ENCODE measurements at places on chromosomes 12 and 14.

DNA sequence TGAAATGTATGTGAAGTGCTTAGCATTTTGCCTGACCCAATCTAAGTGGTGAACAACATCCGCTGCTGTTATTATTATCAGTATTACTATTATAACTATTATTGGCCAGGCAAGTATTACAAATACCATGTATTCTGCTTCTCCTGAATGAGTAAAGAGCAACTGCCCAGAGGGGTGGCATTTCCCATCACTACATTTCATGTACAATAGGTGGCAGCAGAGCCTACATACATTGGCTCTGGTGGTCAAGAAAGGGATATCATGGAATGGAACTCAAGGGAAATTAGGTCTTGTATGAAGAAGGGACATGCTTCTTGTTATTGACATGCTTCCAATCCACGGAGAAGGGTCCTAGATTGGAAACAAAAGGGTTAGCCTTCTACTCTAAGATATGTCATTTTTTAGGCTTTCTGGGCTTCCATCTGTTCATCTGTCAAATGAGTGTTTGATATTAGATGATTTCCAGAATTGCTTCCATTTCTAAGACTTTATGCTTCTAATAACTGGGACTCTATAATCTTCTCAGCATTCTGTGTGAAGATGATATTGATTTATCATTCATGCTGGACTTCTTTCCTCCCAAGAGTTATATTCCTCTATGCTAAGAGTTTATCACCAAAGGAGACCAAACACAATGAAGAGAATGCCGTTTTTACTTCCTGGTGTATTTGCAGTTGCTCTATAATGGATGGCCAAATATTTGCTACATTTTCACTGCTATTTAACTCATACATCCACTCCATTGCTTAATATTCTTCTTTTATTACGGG lies 239.1 kb downstream of the SSPN start:
- no peak for DNase-seq

GRCh38 chr12:49261721-49262120 lies 3.2 kb upstream of the TUBA1C start:
- no peak for DNase-seq

DNA sequence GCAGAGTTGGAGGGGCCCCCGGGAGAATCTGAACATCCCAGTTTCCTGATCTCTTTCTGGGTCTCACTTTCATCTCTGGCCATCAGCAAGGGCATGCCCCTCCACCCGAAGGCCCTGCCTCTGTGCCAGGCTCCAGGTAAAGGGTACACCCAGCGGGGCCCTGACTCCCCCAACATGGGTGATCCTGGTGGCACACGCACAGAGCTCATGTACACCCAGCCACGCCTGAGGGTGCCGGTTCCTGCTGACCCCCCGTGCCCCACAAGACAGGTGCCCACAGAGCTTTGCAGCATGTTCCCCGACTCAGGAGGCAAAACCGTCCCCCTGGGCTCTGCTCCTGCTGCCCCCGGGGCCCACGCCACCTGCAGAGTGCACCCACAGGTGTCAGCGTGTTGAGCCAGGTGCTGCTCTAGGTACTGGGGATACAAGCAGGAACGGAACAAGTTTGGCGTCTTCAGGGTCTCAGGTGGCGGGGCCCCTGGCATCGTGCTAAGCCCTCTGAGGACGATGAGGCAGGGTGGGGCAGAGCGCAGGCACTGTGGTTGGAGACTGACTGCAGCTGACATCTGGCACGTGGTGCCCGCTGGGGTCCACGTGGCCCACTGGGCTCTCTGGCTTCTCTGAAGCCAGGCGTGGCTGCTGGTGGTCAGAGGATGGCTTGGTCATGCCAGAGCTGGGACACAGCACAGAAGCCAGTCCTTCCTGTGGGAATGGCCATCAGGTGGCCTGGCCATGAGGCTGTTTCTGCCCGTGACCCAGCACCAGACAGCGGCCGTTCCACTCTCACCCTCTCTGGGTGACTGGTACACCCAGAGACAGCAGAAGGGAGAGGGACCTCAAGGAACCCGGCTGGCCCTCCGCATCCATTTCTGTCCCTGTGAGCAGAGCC lies 13.8 kb downstream of the BAG5 start:
- DNase-seq: no peak

GRCh38 chr12:98136544-98136943 lies 378.8 kb upstream of the TMPO start:
- DNase-seq: no peak

DNA sequence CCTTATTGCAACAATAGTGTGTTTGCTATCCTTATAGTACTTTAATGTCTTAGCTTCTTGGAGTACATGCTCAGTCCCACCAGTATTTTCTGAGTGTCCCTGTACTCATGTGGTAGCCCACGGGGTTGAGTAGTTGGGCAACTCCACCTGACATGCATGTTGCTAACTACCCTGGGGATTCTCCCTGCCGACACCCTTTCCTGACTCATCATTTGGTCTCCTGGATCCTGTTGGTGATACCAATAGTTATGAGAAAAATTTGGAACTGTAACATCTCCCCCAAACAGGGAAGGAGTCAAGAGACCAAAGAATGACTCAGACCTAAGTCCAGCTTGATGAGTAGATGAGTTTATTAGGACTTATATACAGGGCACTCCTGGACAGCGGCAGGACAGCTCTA lies 101.6 kb downstream of the BRMS1L start:
- no peak for DNase-seq

GRCh38 chr12:22529281-22530060 lies 14.9 kb downstream of the C2CD5 start:
- DNase-seq: no peak

- DNase-seq: no peak
Measured at GRCh38 chr12:26383041-26383440, 187.7 kb downstream of the SSPN start.

- DNase-seq: no peak
Measured at GRCh38 chr14:91388551-91388975, 29.1 kb downstream of the CCDC88C start.

GRCh38 chr12:61654698-61655097 lies 605.5 kb upstream of the USP15 start:
- DNase-seq: no peak

DNA sequence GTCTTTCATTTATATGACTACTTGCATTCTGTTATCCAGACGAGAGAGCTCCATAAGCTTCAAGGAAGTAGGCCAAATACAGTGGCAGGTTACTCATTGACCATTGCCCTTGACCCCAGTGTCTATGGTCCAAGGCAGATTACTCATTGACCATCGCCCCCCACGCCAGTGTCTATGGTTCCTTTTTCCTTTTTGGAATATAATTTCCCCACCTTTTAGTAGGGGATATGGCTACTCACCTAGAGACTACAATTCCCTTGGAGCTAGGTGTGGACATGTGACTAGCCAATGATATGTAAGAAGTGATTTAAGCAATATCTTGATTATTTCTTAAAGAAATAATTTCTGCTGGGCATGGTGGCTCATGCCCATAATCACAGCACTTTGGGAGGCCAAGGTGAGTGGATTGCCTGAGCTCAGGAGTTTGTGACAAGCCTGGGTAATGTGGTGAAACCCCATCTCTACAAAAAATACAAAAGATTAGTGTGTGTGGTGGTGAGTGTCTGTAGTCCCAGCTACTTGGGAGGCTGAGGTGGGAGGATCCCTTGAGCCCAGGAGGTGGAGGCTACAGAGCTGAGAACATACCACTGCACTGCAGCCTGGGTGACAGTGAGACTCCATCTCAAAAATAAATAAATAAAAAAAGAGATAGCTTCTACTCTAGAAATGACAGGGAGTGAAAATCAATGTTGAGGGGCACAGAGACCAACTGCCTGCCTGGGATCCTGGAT lies 32.6 kb downstream of the SIX4 start:
- DNase-seq: no peak

GRCh38 chr12:131034631-131035244 lies 81.0 kb downstream of the ADGRD1 start:
- no peak for DNase-seq

GRCh38 chr14:54718046-54718445 lies 151.1 kb downstream of the SAMD4A start:
- DNase-seq: no peak

DNA sequence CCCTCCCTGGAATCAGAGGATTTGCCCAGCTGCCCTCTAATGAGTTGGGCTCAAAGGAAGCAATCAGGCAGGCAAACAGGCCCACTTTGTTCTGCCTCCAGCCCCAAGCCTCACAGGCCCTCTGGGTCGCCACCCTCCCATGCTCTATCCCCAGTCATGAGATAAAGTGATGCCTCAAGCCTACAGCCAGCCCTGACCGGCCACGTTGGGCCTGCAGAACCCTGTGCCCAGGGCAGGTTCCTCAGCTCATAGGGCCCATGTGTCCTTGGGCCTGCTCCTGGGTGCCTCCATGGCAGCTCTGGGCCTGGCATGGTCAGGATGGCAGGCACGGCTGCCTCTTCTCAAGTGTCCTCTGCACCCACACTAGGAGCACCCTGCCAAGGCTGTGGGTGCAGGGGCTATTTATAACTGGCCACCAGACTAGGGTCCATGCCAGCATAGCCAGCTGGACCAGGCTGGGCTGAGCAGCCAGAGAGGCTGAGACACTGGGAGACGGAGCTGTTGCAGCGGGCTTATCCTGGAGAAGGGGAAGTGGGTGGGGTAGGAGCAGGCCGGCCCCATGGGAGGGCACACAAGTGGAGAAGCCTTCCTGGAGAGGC lies 20.2 kb downstream of the HDAC7 start:
- DNase-seq: no peak

DNA sequence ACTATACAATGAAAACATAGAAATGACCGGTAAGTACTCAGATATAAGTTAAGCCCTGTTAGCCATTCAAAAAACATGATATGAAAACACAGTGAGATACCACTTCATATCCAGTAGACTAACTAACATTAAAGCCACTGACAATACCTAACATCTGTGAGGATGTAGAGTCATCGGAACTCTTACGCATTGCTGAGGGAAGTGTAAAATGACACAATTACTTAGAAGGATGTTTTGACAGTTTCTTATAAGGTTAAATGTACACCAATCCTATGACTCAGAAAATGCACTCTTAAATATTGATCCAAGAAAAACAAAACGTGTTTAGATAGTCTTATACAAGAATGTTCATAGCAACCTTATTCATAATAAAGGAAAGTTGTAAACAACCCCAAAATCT lies 782.9 kb downstream of the BCL11B start:
- DNase-seq: no peak

DNA sequence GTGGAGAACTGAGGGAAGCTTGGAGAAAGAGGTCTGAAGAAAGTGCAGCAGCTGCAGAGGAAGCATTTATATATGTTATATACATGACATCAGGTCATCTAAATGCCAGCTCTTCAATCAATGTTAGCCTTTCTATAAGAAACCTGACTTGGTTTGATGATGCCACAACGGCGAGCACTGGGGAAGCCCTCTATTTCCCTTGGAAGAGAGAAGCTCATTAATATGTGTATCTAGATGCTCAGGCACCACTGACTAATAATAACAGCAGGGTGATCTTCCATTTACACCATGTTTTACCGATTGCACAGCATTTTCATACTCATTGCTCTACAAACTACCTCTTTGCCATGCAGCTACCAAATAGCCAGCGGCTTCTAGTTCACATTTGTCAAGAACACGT lies 811 bp downstream of the ACYP1 start:
- no peak for DNase-seq

- no peak for DNase-seq
Measured at GRCh38 chr14:29953501-29953900, 25.9 kb upstream of the PRKD1 start.

GRCh38 chr14:32023540-32023939 lies 53.6 kb upstream of the ARHGAP5 start:
- no peak for DNase-seq

GRCh38 chr14:22981876-22982476 lies 375 bp downstream of the AJUBA start:
- DNase-seq: no peak

All from stimulated activated CD8-positive, alpha-beta memory T cell treated with anti-CD3 and anti-CD28 coated beads, Interleukin-7, amount 100 ng/mL, for 1 hour (primary cell).